Activated gamma-delta T cell treated with Interleukin-2 at 50 U/mL for 16 hours (primary cell): ENCODE measurements at places on chromosomes 5 and 9.

DNA sequence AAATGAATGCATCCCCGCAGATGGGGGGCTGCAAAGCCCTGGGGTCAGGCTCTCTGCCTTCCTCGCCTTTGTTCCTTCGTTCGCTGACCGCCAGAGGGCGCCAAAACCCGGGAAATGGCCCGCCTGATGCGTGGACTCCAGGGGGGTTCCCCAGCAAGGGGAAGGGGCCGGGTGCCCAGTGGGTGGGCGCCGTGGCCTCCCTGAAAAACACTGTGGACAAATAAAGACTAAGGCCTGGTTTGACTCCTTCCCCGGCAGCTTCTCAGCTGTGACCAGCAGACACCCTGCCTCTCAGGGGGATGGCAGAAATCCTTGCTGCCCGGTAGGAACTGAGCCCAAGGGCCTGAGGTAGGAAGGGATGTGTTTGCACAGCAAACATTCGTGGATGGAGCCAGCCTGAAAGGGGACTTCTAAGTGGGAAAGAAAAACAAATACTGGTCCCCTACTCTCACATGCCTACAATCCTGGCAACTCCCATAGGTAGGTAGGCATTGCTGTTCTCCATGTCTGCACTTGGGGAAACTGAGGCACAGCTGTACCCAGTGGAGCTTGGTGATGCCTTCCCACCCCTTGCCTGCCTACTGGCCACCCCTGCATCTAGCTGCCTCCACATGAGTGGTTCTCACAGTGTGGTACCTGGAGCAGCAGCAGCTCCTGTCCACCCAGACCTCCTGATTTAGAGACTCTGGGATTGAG is 57.7 kb downstream of the DUSP1 start:
- DNase-seq = peak; percentile 74

- no peak for DNase-seq
Measured at GRCh38 chr5:16446993-16447392, 18.6 kb downstream of the ZNF622 start.

DNA sequence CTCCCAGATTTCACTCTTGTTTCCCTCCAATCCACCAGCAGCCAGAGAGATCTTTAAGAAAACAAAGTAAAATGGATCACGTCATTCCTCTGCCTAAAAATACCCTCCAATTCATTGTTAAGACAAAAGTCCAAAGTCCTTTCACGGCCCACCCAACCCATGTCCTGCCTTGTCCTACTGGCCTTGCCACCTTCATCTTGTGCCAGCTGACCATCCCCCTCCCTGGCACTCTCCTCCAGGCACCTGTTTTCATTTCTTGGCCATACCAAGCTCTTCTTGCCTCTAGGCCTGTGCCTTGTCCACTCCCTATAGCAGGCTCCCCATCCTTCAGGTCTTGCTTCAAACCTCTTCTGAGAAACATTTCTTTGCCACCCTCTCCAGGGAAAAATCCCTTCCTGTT is 307.6 kb downstream of the MSX2 start:
- DNase-seq = no peak

GRCh38 chr5:27911216-27911615 is 872.8 kb upstream of the CDH9 start:
- no peak for DNase-seq

- DNase-seq = no peak
Measured at GRCh38 chr5:133642153-133642722, 29.9 kb upstream of the FSTL4 start.

- DNase-seq = no peak
Measured at GRCh38 chr5:56301069-56301468, 67.9 kb upstream of the ANKRD55 start.

DNA sequence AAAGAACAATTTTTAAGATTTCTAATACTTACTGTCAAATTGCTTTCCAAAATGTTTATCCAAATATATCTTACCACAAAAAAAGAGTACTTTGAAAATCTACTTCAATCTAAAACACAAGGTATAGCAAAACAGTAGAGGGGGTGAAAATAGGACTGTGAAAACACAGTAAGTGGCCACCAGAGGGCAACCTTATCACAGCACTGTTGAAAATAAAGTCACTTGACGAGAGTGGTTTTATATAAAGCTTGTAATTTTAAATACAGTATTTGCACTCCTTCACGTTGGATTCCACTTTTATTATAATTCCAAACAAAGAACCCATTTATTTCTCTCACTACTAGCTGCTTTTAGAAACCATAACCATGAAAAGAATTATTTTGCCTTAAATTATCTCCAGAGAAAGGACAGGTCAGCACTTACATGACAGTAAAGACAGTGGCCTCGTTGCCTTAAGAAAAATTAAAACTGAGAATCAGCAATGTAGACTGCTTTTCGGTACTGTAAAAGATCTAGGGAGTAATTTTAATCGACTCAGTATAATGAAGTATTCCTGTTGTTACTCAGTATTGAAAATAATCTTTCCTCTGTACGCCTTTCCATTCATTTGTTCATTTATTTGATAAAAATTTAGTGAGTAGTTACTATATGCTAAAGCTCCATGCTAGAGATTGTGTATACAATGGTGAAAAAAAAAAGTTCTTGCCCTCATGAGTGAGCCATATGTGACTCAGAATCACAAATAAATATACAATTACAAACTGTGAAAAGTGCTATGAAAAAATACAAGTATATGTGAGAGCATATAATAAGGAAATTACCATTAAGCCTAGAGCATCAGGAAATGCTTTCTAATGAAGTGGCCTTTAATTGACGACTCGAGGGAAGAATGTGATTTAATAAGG is 40.0 kb upstream of the CDK5RAP2 start:
- peak; percentile 54 for DNase-seq

DNA sequence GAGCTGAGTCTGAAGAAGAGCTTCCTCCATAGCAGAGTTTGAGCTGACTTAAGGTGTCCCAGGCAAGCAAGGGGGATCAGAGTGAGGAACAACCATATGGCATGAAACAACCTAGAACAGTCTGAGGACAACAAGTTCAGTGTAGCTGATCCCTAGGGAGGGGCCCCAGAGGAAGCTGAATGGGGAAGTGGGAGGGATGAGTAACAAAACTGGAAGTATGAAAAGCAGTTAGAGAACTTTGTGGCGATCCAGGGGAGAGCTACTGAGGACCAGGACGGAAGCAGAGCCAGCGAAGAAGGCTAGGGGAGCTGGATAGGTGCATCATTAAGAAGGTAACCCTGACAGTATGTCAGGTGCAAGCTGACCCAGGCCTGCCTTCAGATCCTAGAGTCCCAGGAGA is 580.8 kb downstream of the BNC2 start:
- no peak for DNase-seq

DNA sequence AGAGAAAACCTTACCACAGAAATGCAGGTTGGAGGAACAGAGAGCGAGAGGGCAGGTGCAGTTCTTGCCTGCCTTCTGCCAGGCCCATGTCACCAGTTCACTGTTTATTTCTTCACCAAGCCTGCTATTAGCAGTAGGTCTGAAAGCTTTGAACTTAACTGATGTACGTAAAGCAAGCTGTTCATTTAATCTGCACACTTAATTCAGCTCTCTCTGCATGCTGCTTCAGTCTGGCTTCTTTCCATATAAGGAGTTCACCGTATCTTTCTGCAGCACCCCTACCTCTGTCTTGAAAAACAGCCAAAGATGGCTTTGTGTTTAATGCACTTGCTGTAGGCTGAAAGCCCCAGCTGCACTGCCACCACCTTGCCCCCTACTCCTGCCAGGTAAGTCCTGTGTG is 205.1 kb downstream of the RAB3C start:
- DNase-seq = no peak

GRCh38 chr9:98941946-98942523 is 1.7 kb upstream of the COL15A1 start:
- DNase-seq = no peak

DNA sequence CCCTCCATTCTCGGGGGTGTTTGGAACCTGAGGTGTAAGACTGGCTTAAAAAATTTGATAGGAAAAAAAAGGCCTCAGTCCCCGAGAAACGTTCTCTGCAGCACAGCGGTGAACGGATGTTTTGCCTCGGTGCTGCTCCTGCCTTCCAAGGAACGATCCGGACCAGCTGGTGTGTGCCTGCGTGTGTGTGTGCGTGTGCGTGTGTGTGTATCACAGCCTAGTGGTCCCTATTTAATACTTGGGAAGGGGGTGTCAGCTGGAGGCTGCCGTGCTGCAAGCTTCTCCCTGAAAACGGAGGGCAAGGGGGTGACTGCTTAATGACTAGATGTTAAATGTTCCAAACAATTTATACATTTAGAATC is 76.9 kb downstream of the LHX2 start:
- DNase-seq = no peak

- no peak for DNase-seq
Measured at GRCh38 chr9:76996700-76997099, 22.8 kb upstream of the FOXB2 start.

GRCh38 chr9:27339661-27340284 is 42.8 kb upstream of the EQTN start:
- no peak for DNase-seq

DNA sequence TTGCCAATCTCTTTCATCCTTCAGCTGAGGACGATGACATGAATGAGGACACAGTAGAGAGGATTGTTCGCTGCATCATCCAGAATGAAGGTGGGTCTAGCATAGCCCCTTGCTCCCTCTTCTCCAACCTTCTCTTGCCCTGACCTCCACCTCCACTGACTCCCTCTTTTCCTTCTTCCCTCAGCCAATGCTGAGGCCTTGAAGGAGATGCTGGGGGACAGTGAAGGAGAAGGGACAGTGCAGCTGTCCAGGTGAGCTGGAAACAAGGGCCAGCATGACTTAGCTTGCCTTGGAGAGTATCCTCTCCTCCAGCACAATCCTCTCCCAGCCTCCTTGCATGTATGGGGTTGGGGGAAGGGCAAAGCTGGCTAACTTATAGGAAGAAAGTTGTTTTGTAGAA is 2.0 kb downstream of the RELL2 start:
- DNase-seq = no peak

DNA sequence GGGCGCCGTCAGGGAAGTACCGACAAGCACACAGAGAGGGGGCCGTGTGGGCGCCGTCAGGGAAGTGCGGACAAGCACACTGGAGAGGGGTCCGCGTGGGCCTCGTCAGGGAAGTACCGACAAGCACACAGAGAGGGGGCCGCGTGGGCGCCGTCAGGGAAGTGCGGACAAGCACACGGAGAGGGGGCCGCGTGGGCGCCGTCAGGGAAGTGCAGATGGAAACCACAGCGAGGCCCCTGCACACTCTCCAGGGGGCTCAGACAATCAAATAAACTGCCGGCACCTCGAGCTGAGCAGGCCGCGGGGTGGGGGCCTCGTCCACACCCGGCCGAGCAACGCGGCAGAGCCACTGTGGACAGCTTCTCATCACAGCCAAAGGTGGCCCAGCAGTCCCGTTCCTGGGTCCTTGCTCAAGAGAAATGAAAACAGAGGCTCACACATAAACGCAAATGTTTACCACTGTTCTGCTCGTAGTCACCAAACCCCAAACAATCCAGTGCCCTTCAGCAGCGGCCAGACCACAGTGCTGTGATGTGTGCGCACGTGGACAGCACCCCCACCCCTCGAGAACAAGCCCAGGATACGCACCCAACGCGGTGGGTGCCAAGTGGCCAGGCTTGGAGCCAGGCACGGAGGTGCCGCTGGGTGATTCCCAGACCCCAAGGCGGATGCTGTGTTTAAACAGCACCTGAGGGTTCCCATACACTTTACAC is 24.7 kb downstream of the TPPP start:
- no peak for DNase-seq

- no peak for DNase-seq
Measured at GRCh38 chr9:4389003-4389402, 89.1 kb upstream of the GLIS3 start.

DNA sequence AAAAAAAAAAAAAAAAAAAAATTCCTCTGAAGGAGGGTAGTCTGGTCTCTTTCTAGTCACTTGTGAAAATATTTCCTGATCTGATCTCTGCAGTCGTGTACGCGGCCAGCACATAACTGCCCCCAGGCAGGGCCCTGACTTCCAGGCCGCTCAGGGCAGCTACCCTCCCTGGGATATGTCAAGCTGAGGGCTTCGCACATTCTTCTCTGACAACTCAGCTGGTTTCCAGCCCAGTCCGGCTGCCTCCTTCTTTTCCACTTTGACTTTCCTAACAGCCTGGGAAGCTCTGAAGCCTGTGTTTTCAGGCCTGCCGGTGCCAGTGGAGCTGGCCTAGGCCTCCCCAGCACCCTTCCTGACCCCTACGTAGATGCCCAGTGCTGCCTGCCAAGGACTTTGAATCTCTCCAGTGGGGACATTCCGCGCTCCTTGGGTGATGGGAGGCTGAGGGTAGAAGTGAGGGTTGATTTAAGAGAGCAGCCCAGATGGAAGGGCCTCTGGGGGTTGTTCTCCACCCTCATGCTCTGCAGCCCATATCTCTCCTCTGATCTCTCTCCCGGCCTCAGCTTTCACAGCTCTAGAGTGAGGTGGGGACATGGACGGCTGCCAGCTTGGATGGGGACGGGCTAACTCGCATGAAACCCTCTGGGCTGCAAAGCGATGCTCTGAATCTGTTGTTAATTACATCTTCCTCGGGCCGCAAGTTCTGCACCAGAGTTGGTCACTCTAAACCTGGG is 20.7 kb downstream of the COL5A1 start:
- no peak for DNase-seq

DNA sequence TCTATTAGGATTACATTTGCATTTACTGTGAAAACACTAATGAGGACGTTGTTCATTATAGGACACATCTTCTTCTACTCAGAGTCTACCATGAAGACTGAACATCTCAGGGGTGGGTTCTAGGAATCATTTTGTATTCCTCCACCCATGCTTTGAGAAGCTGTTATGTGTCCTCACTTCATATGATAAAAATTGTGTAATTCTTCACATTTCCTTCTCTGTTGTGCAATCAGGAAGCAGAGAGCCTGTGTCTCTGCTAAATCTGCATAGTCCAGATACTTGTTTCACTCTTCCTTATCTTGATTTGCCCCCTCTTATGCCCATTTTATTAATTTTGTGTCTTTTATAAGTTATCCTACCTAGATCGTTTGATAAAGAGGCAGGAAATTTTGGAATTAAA is 97.8 kb upstream of the IQGAP2 start:
- no peak for DNase-seq

- no peak for DNase-seq
Measured at GRCh38 chr5:121399879-121400278, 451.8 kb upstream of the FTMT start.
